ENCODE measurements at places on chromosomes 1 and 21. TPM values are rescaled to one million over a fixed set of nuclear protein-coding genes. Genes with fewer than 3 reads are reported as not detected.

DNA sequence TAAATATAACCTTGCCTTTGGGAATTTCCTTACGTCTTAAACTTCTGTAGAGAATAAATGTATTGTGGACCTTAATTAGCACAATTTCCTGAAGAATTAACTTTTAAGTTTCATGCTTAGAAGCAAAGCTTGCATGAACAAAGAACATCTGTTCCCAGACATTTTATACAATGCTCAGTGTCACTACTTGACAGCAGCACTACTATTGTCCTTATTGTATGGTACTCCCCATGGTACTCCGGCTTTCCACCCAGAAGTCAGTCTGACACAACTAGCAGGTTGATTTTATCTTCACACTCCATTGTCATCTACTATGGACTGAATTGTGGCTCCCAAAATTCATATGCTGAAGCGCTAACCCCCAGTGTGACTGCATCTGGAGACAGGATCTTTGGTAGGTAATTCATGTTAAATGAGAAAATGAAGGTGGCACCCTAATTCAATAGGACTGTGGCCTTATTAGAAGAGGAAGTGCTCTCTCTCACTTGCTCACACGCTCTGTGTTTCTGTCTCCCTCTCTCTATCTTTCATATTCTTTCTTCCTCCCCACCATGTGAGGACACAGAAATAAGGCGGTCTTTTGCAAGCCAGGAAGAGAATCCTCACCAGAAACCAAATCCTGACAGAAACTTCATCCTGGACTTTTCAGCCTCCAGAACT, 10.7 kb upstream of the OR2B11 start:
- DNase-seq = no peak

DNA sequence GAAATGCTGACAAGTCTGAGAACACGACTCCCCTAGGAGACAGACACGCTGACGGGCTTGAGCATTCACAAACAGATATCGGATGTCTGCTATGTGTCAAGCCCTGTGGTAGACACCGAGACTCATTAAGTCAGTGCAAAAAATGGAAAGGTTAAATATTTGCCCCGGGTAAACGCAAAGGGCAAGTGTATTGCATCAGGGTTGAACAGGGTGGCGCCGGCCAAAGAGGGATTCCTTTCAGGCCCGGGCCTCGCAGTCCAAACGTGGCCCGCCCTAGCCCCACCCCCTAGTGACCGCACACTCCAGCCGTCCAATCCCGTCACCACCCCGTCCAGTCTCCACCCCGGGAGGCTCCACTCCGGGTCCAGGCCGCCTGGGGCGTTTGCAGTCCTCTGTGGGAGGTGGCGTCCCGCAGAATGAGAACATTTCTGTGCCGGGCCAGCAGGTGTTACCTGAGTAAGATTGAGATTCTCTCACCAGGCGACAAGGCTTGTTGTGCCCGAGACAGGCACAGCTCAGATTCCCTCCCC, 16.3 kb upstream of the TMEM9 start:
- peak; percentile 99 for DNase-seq

DNA sequence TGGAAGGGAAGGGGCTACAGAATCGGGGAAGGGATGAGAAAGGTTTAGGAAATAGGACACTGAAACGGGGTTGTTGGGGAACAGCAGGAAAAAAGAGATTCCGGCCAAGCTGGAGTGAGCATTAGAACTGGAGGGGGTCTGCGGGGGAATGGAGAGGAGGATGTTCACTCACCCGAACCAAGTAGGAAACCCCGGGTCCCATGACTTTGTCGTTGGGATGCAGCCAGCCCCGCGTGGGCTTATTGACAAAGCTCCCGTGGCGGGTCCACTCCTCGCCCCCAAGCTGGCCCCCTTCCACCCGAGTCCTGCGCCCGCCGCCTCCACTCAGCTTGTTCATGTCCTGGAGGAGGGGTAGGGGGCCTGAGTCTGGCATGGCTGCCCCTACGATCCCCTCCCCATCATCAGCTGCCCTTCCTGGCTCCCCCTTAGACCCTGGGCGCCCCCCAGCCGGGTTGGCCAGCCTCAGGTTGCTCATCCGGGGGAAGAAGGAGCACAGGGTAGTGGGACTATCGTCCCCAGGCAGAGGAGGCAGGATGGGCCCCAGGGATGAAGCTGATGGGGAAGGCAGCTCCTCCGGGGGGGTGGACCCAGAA, 591 bp downstream of the SHC1 start:
- DNase-seq = no peak

- no peak for DNase-seq
Observed at GRCh38 chr1:225777058-225777582, 506 bp upstream of the SRP9 start.

DNA sequence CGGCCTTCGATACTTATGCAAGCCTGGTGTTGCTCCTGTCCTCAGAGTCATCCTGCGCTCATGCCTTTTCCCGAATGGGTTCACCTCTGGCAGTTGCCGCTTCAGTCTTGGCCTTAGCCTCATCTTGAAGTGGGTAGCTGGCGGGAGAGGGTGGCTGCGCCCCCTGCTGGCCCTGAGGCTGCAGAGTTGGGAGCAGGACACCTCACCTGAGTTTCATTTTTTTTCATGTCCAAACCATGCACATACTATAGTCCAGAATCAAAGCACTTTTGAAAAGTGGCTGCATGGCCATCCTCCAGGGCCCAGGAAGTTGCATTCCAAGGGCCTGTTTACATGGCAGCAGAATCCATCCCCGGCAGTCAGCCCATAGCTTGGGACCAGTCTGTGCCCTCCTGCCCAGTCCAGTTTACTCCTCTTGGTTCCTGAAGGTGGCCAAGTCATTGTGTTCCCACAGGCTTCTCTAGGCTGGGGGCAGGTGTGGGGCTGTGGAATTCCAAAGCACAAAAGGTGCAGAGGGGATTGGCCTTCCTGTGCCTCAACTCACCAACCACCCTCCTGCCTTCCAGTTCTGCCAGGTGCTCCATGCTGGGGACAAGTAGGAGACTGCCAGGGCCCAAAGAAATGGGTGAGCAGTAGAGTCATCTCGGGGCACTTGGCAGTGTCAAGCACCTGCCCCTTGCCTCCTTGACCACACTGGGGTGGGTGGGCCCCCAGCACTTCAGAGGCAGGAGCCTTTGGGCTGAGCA, 44.0 kb downstream of the YARS1 start:
- peak; percentile 66 for DNase-seq

- no peak for DNase-seq
Observed at GRCh38 chr1:83791821-83792437, 207.0 kb downstream of the TTLL7 start.

GRCh38 chr1:8439015-8439702, 121.2 kb downstream of the SLC45A1 start:
- DNase-seq = peak; percentile 53

DNA sequence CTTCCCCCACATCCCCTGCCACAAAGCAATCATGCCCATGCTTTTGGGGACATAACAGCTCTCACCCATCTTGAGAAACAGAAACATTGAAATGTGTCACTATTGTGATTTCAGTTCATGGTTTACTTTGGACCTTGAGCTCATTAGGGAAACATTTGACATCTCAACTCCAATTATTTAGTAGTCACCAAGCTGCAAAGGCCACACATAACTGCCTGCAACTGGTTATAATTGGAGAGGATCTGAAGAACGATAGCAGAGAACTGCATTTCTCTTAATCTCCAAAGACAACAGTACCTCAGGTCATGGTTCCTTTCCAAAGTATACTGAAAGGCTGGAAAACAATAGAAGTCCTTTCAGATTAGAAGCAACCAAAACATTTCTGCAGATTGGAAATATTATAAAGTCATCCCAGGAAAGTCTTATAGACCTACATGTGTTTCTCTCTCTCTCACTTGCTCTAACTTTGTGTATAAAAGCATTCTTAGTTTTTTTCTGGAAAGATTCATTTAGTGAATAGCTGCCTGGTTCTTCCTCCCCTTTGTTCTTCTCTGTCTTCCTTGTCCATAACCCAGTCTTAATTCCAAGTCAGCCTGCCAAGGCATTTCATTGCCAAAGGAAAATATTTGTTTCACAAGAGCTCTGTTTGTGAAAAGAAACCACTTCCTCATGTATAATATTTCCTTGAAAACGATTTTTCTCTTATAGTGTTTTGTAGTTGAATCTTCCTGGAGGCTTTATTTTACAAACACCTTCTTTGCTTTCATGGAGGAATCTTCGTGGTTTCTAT, 426.8 kb downstream of the ADGRL2 start:
- no peak for DNase-seq

DNA sequence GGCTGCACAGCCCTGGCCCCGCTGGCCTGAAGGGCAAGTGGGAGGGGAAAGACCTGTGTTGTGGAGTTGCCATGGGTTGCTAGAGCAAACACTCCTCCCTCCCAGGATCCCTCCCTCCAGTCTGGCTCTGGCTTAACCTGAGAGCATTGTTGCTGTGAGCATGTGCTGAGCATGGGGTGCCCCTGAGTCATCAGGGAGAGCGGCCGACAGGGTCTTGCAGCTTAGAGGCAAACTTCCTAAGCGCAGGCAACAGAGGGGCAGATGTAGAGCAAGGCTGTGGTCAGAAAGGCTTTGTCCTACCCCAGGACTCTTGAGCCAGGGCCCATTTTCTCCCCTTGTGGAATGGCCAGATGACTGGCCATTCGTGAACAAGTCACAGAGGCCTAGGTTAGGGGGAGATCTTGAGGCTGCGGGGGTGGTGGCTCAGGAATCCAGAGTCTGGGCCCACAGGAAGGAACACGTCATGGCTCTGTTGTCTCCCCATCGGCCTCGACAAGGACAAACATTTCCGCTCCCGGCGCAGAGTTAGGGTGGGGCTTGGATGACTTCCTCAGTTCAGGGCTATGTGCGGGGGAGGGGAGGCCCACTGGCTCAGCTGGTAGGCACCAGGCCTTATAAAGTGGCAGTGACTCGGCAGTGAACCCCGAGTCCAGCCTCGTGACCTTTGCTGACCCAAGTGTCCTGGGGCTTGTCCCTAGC, 362 bp upstream of the DYNLT4 start:
- peak; percentile 99 for DNase-seq

DNA sequence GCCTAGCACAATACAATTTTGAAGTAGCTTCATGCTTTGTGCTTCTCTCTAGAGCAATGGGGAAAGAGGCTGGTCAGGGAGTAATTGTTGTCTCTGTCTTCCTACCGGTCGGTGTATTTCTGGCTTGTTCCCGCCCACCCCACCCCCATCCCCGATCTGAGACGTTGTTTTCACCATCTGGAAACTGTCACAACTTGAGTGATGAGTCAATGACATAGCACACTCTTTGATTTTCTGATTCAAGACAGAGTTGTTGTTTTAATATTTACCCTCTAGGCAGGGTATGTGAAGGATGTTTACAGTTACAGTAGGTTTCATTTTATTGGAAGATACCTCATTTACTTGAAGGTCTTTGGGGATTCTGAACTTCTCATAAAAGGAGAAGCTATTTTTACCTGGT, 7.0 kb downstream of the IL12RB2 start:
- DNase-seq = no peak

DNA sequence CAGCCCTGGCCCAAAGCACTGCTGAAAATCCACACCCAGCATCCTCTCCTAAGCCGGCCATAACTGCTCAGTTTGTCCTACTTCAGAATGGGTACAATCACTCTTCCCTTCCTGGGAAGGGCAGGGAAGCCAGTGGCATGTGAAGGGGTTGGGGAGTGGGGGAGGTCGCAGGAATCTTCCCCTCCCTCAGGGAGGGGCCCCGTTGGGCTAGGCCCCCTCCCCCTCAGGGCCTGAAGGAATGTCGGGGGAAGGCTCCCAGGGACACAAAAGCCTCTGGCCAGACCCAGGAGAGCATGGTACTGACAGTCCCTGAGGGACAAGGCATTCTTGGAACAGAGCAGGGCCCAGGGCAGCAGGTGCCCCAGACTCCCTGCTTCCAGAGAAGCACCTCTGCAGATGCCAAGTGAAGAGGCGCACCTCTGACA, 1.2 kb downstream of the ELOVL1 start:
- DNase-seq = no peak

- DNase-seq = no peak
Observed at GRCh38 chr1:43550598-43551246, 20.0 kb downstream of the PTPRF start.

- DNase-seq = no peak
Observed at GRCh38 chr1:209302779-209303568, 280.5 kb upstream of the CAMK1G start.

- no peak for DNase-seq
Observed at GRCh38 chr21:26837539-26837938, 7.7 kb downstream of the ADAMTS1 start.

DNA sequence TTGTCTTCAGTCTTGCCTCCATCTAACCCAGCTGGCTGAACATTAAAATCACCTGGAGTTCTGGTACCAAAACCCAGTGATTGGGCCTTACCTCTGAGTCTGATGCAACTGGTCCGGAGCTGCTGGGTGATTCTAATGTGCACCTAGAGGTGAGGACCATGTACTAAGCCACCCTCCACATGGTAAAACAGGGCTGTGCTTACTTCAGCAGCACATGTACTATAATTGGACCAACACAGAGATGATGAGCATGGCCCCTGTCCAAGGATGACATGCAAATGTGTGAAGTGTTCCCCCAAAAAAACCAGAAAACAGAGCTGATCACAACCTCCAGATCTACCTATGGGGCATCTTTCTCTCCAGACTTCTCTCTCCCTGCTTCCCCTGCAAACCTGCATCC, 37.0 kb downstream of the ELK4 start:
- no peak for DNase-seq

The SLC44A3 gene
- 4.4 TPM for total RNA-seq

The DNMT3L gene
- total RNA-seq = not detected

The CHAF1B gene
- total RNA-seq = 42.1 TPM

The PIAS3 gene
- 8.1 TPM for total RNA-seq

The VPS13D gene
- 11.1 TPM for total RNA-seq

The TCHH gene
- total RNA-seq = not detected

The LCE1E gene
- total RNA-seq = not detected
